ENCODE measurements at places on chromosomes 3 and 15.

GRCh38 chr15:69852482-69852881, 245.2 kb downstream of the TLE3 start:
- DNase-seq, result no peak

DNA sequence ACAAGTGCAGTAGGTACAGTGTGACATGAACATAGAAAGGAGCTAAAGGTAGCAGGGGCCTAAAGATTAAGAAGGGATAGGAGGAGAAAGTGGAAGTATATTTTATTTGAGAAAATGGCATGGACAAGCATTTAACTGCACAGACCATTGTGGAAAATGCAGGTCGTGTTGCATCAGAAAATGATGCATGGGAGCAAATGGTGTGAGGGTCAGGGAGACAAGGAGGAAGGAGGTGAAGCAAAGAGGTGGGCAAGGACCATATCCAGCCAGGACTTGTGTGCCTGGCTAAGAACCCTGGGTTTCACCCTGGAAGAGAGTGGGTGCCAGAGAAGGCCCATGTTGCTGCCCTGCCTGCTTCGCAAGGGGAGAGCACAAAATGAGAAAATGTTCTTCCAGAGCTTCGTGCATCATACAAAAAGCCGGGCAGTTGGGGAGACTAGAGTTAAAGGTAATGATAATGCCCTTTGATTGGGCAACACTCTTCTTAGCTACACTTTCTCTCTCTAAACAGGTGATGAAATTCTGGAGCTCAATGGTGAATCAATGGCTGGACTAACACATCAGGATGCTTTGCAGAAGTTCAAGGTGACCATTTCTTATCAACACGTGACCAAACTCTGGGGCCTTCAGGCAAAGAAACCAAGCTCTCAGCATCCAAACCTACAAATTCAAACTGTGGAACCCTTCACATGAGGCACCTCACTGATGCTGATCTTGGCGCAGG, 45.5 kb downstream of the STARD5 start:
- DNase-seq, result no peak

DNA sequence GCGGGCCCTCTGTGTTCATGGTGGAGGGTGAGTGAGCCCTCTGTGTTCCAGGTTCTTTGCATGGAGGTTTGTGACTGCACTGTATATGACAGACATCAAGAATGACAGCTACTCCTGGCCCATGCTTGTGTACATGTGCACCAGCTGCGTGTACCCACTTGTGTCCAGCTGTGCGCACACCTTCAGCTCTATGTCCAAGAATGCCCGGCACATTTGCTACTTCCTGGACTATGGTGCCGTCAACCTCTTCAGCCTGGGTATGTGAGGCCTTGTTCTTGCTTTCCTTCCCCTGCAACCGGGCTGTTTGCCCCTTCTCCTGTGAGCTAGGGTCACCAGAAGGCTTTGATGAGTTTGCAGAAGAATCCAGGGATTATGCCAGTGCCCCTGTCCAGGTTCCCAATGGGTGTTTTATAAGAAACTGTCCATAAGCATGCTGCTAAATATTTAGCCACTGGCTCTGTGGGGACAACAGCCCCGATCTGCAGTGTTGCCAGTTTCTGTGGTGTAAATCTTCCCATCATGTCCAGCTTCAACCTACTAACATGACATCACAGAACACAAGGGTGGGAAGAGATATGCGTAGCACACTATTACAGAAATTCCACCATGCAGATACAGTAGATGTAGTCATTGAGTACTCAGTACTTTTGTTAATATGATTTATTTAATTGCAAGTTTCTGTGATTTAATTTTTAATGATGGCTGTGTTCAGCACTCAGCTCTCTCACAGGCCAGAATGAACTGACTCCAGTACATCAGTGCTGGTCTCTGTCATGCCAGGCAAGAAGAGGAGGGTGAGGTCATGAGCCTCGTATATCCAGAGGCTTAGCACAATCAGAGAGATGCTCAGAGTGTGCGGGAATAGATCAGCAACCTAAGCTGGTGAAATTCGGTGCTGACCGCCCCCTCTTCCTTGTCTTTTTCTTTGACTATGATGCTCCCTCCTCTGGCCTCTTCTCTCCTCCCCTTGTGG, 29.2 kb upstream of the KIF23 start:
- no peak for DNase-seq

GRCh38 chr3:155184011-155184410, 103.9 kb downstream of the MME start:
- DNase-seq, result no peak

DNA sequence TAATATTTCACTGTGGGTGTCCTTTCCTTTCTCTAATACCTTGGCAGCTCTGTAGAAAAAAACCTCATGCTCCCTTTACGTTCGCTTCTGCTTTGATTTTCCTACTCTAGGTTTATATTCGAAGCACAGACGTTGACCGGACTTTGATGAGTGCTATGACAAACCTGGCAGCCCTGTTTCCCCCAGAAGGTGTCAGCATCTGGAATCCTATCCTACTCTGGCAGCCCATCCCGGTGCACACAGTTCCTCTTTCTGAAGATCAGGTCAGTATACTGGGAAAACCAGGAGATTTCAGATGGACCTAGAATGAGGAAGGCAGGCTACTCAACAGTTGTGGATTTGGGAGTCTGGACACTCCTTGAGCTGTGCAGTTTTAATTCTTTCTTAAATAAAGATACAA, 14.9 kb downstream of the ACP3 start:
- DNase-seq, result no peak

GRCh38 chr15:29668120-29668602, 154.1 kb downstream of the TJP1 start:
- DNase-seq, result peak; percentile 80

DNA sequence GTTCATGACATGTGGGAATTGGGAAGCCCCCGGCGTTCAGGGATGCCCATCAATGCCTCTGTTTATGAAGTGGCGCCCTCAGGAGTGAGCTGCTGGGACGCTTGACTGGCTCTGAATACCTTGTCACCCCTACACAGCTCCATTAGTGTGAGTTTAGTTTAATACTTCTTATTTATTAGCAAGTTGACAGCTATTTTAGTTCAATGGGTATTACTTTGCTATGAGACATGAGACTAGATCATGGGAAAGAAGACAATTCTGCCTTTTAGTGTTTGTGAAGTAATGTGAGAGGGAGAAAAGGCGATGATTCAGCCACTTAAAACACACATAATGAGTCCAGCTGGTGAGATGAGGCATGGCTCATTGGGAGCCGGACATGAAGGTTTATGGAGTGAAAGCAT, 678.5 kb downstream of the NR2F2 start:
- peak; percentile 72 for DNase-seq

GRCh38 chr3:58237941-58238681, 519 bp downstream of the ABHD6 start:
- DNase-seq, result no peak

DNA sequence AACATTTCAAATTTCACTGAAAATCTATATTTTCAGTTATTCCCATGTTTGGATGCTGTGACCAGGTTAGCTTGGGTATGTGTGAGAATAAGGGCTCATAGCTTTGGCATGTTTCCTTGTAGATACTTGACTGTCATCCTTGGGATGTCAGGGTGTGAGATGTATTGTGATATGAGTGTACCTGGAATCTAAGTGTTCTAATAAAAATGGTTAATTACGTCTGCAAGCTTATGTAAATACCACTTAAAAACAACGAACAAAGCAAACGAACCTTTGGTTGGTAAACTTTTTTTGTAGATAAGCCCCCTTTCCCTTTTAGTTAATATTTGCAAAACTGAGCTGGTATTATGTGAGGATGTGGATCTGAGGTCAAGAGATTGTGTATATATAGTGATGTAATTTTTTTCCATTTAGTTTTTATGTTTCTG, 63.5 kb downstream of the FNDC3B start:
- no peak for DNase-seq

DNA sequence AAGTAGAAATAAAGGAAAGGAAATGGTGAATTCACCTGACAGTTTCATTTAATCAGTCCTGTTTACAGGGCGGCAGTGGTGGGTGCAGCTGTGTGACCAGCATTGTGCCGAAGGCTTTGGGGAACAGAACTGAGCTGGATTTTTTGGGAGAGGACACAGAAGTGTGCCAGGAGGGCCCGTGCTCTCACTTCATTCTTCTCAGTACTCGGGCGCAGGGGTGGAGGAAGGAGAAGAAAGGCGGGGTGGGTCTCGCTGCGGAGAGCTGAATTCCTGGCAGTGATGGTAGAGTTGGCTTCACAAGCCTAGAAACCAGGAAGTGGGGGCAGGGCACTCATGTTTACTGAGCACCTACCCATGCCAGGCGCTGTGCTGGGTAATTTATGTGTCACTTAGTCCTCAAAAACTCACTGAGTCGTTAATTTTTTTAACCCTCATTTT, 64.6 kb downstream of the CRTC3 start:
- peak; percentile 16 for DNase-seq

DNA sequence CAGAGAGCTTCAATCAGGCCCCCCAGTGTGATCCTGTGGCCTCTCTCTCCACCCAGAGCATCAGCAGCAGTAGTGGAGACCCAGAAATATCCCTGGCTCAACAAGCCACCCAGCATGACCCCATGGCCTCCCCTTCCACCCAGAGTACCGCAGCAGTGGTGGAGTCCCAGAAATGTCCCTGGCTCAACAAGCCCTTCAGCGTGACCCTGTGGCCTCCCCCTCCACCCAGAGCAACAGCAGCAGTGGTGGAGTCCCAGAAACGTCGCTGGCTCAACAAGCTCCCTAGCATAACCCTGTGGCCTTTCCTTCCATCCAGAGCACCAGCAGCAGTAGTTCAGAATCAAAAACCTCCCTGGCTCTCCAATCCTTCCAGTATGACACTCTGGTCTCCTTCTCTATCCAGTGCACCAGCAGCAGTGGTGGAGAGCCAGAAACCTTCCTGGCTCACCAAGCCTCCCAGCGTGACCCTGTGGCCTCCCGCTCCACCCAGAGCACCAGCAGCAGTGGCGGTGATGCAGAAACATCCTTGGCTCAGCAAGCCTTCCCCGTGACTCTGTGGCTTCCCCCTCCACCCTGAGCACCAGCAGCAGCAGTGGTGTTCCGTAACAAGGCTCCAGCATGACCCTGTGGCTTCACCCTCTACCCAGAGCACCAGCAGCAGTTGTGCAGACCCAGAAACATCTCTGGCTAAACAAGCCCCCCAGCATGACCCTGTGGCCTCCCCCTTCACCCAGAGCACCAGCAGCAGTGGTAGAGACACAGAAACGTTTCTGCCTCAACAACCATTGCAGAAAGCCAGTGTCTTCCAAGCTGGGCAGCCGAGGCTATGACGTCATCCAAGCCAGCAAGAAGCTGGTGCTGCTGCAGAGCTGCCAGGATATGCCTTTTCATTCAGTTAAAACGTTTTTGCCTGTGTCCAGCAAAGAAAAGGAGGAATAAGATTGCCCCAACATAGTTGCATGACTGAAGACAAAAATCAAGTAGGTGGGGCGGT, 61.3 kb upstream of the TAMM41 start:
- DNase-seq, result no peak

- DNase-seq, result peak; percentile 77
These were observed 156.3 kb downstream of the FRMD5 start for GRCh38 chr15:44038755-44039191.

GRCh38 chr3:196631682-196632045, 7.8 kb upstream of the NRROS start:
- no peak for DNase-seq

DNA sequence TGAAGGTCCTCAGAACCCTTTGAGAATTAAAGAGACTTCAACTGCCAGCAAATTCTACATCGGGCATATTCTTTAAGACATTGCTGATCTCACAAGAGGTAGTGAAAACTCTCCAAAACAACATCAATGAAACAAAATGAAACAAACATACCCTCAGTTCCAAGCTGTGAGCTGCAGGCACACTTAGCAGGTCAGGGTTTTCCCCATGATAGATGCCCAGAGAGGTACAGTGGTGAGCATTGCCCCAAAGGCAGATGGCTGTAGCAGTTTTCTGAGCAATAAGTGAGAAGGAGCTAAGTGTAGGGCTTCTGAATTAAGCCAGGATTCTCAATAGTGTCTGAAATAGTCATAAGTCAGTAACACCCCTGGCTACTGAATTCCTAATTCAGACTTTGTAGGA, 96.1 kb upstream of the TSEN2 start:
- no peak for DNase-seq

DNA sequence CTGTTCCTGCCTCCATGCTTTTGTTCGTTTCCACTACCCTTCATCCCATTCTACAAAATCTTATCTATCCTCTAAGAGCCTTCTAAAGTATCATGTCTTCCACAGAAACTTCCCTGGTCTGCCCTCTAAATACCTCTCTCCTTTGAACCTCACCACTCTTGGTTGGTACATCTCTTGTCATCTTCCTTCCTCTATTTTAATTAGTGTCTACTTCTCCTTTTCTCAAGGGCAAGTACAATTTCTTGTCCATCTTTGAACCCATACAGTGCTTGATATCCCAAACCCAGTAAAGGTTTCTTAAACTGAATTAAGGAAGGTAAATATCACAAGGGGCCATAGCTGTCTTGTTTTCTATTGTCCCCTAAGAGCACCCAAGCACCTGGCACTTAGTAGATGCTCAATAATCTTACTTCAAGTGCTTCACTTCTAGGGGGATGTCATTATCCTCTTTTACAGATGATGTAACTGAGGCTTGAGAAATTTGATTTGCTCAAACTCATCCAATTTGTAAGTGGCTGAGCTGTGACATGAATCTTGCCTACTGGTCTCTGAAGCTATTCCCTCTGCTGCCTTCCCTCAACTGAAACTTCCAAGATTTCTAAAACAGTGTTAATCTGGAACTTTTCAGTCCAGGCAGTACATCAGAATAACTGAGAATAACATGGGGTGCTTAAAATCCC, 2.6 kb upstream of the DAPK2 start:
- no peak for DNase-seq

DNA sequence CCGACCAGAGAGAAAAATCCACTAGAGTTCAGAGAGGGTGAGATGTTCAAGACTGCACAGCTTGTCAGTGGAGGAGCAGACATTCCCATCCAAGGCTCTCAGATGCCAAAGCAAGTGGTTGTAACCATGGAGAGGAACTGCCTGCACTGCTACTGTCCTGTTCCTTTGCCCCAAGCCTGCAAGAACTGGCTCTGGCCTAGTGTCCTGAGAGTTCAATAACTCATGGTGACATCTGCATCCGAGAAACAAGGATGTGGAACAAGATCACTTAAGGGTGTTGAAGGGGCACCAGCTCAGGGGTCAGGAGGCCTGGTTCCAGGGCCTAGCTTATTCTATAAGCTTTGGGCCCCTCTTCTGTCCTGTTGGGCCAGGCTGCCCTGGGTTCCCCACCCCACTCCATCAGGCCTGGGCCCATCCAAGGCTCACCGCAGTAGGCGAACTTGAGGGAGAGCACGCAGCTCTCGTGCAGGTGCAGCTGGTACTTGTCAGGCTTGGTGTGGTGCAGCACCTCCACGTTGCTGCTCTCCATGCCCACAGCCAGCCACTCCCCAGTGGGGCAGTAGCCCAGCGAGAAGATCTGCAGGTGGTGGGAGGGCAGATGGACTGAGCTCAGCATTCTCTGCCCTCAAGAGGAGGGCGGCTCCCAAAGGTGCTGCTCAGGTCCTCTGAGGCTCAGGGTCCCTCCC, 45.6 kb downstream of the TLE3 start:
- no peak for DNase-seq

GRCh38 chr3:153209596-153209995, 47.6 kb downstream of the RAP2B start:
- DNase-seq, result peak; percentile 64

- DNase-seq, result no peak
These were observed 10.7 kb downstream of the THSD4 start for GRCh38 chr15:71125831-71126450.

Data from Caki2 (cell line).